ENCODE measurements at places on chromosomes 2 and 18.

DNA sequence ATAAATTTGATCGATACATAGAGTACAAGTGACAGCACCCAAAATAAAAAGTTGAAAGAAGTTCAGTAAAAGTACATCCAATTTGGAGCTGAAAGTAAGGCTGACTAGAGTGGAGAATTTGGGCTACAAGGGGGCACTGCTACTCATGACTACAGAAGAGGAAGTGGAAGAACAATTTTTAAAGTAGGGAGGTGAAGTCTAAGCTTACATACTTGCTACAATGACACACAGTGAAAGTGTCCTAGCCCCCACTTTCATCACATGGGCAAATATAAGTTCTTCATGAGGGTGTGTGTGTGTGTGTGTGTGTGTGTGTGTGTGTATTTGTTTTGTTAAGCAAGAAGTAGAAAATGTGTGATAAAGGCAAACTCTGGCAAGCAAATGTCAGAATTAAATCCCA lies 45.7 kb downstream of the MAP3K2 start:
- DNase-seq, result no peak

GRCh38 chr2:138293045-138293444 lies 208.5 kb upstream of the SPOPL start:
- DNase-seq, result no peak

DNA sequence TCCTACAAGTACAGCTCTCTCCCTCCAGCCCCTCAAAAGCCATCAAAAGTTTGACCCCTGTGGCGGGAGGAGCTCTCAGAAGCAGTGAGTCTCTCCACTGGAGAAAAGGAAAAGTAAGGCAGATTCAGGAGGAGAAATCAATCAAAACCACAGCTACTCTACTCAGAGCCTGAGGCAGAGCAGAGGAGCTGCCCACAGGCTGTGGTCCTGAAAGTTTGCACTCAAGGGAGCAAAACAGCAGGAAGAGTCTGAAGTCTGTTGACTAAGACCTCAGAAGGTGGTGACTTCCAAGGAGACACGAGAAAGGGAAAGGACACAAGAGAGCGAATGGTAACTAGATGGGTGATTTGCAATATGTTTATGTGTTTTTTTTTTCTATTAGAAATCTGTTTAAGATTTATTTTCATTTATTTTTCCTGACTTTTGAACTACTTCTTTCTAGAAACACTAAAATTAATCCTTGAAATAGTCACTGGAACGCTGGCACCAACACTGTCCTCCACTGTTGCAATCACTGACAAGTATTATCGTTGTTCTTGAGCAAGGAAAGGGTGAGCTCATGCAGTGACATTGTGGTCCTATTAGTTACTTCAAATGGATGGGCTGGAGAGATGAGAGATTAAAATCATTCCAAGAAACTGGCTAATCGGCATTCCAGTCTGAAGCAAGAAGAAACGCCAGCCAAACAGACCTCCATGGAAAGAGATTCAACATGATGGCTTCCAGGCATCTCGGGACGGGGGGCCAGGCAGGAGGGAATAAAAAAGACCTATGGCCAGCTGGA lies 35.8 kb downstream of the PID1 start:
- DNase-seq, result no peak

GRCh38 chr2:85269959-85270358 lies 57.8 kb downstream of the TGOLN2 start:
- DNase-seq, result no peak

GRCh38 chr2:11450791-11451190 lies 15.2 kb downstream of the E2F6 start:
- no peak for DNase-seq

DNA sequence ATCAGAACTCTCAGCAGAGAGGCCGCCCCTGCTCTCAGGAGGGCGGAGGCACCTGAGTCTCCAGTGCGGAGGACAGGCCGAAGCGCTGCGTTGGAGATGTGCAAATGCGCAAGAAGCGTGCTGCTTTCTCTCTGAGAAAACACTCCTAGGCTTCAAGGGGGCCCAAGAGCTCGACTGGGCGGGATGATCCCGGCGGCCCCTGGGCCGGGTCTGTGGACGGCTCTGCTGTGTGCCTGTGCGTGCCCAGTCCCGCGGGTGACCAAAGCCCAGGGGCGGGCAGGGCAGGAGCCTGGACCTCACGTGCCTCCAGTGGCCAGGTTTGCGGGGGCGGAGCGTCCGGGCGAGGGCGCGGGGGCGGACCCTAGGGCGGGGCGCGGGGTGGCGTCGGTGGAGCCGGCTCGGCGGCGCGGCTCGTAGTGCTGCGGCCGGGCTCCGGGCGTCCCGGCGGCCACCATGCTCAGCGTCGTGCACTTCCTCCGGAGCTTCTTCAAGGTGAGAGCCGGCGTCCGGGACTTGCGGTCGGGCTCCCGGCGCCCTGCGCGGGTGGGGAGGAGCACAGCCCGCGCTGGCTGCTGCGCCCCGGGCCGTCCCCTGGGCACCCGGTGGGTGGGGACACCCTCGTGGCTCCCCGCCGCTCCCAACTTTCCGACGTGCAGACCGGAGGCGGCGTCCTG lies at the start of gene ARHGEF4:
ARHGEF4 (plus strand) TSS at position 414 of the 674 bp plus-strand sequence; CDS start at position 454, 40 bp downstream.
- DNase-seq, result no peak

DNA sequence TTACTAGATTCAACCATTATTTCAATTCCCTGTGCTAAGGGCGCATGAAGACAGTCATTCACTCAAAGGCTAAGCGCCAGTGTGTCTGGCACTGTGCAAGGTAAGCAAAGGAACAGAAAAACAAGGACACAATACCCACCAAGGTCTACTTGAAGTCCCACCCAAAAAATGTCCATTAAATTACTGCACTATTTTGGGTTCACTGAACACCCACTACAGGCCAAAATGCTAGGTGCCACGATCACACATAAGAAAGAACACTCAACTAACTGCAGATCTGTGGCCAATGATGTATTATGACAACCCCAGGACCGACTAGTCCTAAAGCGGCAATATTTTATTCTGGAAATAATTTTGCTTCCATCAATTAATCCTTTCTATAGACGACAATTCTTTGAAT lies 1.8 kb downstream of the TMEM131 start:
- no peak for DNase-seq

GRCh38 chr2:212076456-212076855 lies 462.1 kb downstream of the ERBB4 start:
- no peak for DNase-seq

- no peak for DNase-seq
Observed at GRCh38 chr2:220452561-220452960, 825.1 kb downstream of the SLC4A3 start.

DNA sequence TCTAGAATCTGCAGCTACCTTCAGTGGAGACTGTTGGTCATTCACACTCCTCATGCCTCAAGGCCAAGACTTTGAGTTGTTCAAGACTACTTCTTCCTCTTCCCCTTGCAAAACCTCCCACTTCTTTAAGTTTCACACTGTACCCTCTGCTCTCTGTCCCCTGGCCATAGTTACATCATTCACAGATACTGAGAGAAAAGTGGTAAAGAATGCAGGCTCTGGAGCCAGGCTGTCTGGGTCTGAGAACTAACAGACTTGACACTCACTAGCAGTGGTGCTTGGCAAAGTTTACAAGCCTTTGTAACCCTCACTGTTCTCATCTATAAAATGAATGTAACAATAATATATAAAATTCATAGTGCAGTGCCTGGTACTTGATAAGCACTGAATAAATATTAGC lies 61.8 kb downstream of the CDH20 start:
- no peak for DNase-seq

DNA sequence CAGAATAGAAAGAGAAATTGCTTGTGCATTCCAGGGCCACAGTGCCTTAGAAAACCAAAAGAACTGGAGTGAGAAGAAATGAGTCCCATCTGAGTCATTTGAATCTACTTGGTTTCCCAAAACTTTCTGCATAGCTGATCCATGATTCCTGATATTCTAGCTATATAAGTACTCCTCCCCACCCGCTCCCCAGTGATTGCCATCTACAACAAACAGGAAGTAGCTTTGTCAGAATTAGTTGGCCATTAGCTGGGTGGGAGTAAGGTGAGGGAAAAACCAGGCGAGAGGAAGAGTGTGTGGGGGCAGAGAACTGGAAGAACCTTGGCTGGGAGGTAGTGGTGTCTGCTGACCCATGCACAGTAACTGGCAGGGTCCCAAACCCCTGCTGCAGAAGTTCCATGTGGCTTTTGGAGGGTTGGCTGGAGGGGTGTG lies 122.1 kb downstream of the ACAA2 start:
- no peak for DNase-seq
